HS-5 (cell line): ENCODE measurements at places on chromosomes 3 and 15.

DNA sequence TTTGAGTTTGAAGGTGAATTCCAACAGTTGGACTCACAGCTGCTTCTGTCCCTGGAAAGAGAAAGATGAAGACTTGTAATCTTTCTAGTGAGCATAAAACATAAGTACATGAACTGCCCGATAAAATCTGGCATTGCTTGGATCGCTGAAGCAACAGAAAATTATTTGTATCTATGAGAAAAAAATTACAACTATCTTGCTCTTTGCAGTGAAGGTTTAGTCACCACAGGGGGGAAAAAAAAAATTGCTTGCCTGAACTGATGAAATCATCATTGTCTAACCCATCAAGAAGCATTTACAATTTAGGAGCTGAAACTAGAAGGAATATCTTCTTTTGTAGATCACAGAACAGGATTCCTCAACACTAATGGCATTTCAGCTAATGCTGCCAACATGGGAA, 20.0 kb downstream of the TMEM207 start:
- DNase-seq: no peak

GRCh38 chr3:30712991-30713390, 106.6 kb downstream of the TGFBR2 start:
- DNase-seq: no peak

DNA sequence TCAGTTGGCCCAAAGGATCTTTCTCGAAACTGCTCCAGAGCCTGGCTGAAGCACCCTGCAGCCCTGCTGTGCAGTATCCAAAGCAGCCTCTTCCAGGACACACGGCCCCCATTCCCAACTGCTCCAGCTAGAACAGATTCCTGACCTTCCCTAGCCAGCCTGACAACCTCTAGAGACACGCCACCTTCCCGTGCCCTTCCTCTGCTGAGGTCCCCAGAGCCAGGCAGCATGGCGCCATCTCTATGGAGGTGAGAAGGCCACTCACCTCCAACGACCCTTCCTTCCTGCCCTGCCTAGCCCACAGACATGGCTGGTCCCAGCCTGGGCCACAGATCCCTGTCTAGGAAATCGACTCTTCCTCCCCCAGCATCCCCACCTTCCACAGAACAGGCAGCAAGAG, 3.1 kb downstream of the KIF7 start:
- no peak for DNase-seq

- no peak for DNase-seq
Observed at GRCh38 chr15:39998511-39999077, 40.4 kb downstream of the SRP14 start.

- DNase-seq: no peak
Observed at GRCh38 chr3:127858521-127858920, 36.2 kb upstream of the MGLL start.

DNA sequence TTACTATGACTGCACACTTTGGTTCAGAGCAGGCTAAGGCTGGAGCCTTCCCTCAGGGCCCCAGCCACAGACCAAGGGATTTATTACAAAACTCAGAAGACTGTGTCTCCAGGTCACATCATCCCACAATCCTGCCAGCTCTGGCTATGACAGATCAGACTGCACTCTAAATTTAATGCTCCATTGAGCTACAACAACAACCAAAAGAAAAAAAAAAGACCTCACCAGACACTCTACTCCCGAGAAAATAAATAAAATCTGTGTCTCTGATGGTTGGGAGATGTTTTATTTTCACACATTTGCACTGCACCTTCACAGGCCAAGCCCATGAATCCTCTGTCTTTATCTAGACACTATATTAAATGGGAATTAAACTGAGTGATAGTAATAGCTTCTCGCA, 50.8 kb upstream of the CTNNB1 start:
- DNase-seq: no peak
